ENCODE measurements at places on chromosomes 4 and X. TPM values are rescaled to one million over a fixed set of nuclear protein-coding genes. Genes with fewer than 3 reads are reported as not detected.

Gene FRMPD3
- total RNA-seq, result not detected

Gene MAGEA2B
- total RNA-seq, result not detected

Gene EDA2R
- 3.6 TPM for total RNA-seq

- H3K4me3 ChIP-seq, result no peak overlapping the region
- no peak for DNase-seq
- no peak overlapping the region for H3K27ac ChIP-seq
- no peaks in the 10 kb centered on the region for H3K36me3 ChIP-seq
Observed at GRCh38 chr4:22522206-22522605, 6.3 kb upstream of the ADGRA3 start.

GRCh38 chr4:68451246-68452211 is 4.3 kb downstream of the TMPRSS11E start:
- no peak overlapping the region for H3K4me3 ChIP-seq
- peaks cover 13% of the 10 kb centered on the region for H3K4me1 ChIP-seq
- no peaks in the 10 kb centered on the region for H3K36me3 ChIP-seq
- peaks cover 4% of the 10 kb centered on the region for H3K27me3 ChIP-seq

DNA sequence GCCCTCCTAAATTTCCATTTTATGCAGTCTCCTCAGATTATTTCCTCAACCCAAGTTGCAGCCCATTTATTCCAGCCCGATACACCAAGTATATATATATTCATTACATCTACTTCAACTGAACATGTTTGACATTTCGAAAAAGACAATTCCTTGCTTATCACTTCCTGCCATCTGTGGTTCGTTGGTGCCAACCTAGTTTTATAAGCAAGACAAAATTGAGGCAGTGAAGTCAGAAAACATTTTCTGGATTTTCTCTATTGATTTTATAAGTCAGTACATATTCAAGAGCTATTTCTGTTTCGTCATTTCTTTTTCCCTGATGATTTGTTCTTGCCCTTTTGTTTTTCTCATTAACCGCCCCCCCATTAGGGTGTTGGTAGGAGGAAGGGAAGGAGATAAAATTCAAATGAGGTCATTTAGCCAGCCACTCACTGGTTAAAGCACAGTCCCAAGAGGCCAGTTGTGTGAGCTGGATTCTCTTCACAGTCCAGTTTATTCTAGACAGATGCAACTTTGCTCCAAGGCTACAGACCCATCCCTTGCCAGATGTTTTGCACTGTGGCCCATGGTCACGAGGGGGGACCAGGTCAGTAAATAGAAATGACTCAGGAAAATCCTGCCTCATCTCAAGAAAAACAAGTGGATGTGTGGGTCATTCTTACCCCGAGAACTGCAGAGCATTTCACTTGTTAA is 20.3 kb upstream of the VEGFD start:
- DNase-seq, result no peak
- no peaks in the 10 kb centered on the region for H3K27me3 ChIP-seq
- H3K27ac ChIP-seq, result no peak overlapping the region
- H3K4me3 ChIP-seq, result no peak overlapping the region

DNA sequence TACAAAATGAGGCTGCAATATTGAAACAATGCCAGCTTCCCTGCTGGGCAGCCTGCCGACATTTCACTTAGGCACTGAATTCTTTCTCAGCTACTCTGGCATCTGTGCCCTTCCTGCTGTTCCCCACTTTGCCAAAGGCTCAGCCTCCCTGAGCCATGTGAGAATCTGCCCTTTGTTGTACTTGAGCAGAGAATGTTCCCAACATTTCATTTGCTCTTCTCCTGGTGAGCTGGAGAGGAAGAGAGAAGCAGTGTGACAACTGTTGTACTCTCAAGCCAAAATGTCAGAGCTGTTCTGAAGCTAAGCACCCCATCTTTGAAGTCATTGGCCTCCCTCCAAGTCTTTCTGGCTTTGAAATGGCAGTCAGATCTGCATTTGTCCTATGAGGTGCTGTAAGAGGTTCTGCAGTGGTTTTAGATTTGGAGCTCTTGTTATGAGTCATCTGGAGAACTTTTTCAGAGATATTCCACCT is 32.5 kb downstream of the LANCL3 start:
- no peak for DNase-seq
- H3K4me1 ChIP-seq, result no peaks in the 10 kb centered on the region
- no peaks in the 10 kb centered on the region for H3K36me3 ChIP-seq
- H3K4me3 ChIP-seq, result no peak overlapping the region
- no peak overlapping the region for H3K27ac ChIP-seq

DNA sequence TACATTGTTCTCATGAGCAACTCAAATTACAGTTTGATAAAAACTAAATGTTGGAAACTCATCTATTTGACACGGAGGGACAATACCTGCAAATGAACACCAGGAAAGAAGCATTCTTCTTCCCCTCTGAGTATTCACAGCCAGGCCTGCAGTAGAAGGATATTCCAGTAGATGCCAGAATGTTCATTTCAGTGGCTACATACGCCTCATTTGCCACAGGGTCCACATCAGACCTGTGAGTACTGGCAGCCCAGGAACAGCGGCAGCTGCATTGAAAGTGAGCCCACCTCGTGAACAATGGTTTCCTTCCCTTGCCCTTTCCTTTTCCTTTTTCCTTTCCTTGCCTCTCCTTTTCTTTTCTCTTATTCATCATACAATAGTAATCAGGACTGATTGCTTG is 81.1 kb upstream of the NEIL3 start:
- H3K27ac ChIP-seq, result peak overlapping the region; percentile 3
- no peaks in the 10 kb centered on the region for H3K36me3 ChIP-seq
- H3K4me1 ChIP-seq, result peaks cover 5% of the 10 kb centered on the region
- no peak overlapping the region for H3K4me3 ChIP-seq
- DNase-seq, result no peak

DNA sequence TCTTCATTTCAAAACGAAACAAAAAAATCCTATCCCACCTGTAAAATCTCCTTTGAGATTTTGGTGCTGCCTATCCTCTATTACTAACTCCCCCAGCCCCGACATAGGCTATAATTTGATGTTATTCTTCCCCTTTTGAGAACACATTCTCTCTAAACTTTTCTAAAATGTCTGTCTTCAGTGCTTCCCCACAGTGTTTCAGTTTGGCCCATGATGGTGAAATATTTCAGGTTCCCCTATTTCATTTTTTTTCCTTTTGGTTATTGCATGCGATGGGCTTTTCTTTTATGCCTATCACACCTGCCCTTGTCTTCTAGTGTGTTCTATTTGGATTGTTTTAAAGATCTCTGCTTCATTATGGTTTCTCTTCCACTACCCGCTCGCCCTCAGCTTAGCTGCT is 14.7 kb downstream of the BCORL1 start:
- DNase-seq, result no peak
- no peaks in the 10 kb centered on the region for H3K36me3 ChIP-seq
- H3K27me3 ChIP-seq, result no peaks in the 10 kb centered on the region
- no peak overlapping the region for H3K27ac ChIP-seq

GRCh38 chr4:84050015-84050414 is 449.1 kb downstream of the NKX6-1 start:
- H3K4me3 ChIP-seq, result no peak overlapping the region
- H3K36me3 ChIP-seq, result no peaks in the 10 kb centered on the region
- H3K27me3 ChIP-seq, result no peaks in the 10 kb centered on the region
- no peak for DNase-seq
- H3K27ac ChIP-seq, result no peak overlapping the region

- H3K4me3 ChIP-seq, result peak within 1 kb of the TSS; percentile 86
- peaks cover 36% of the 10 kb centered on the region for H3K4me1 ChIP-seq
- H3K27me3 ChIP-seq, result peaks cover 1% of the 10 kb centered on the region
- peaks cover 16% of the 10 kb centered on the region for H3K36me3 ChIP-seq
Observed at GRCh38 chrX:1336331-1336943, at the start of gene IL3RA. Gene IL3RA (plus strand): TSS chrX:1336785. CDS start chrX:1341766, 4,981 bp downstream.

DNA sequence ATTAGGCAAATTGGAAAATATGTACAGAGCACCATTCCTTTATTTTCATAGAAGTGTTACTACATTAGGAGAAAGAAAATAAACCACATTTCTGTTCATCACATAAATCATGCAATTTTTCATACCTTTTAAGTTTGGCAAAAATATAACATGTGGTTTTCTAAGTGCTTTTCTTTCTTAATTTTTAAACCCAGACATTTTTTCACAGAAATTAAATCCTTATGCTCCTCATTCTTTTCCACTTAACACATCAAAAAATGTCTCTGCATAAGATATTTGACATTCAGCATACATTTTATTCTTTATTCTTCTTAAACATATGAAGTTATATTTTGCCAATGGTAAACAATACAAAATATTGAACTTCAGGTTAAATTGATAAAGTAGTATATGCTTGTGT is 826.6 kb upstream of the SLIT2 start:
- H3K27me3 ChIP-seq, result no peaks in the 10 kb centered on the region
- H3K36me3 ChIP-seq, result no peaks in the 10 kb centered on the region
- no peak overlapping the region for H3K4me3 ChIP-seq
- no peak overlapping the region for H3K27ac ChIP-seq
- DNase-seq, result no peak
- H3K4me1 ChIP-seq, result no peaks in the 10 kb centered on the region

- no peaks in the 10 kb centered on the region for H3K27me3 ChIP-seq
- H3K27ac ChIP-seq, result no peak overlapping the region
Observed at GRCh38 chr4:139773560-139774318, 108.1 kb downstream of the MGST2 start.

GRCh38 chr4:163895378-163896005 is 401.0 kb downstream of the TMA16 start:
- peak overlapping the region; percentile 71 for H3K27ac ChIP-seq
- H3K4me1 ChIP-seq, result peaks cover 16% of the 10 kb centered on the region
- H3K27me3 ChIP-seq, result no peaks in the 10 kb centered on the region
- H3K36me3 ChIP-seq, result no peaks in the 10 kb centered on the region
- peak; percentile 57 for DNase-seq

DNA sequence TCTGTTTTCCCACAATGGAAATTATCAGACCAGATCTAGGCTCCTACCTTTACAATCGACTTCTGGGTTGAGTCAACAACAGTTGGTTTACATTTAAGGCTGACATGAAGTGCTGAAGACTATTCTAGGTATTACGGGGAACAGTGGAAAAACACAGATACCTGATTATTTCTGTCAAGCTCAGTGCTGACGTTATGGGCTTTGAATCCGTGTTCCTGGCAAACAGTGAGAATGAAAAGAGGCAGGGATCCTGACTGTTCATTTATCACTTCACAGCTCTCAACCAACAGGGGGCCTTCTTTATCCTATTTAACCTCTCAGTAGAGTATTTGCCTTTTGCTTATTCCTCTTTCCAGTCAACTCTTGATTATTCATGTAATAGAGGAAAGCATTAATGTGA is 43.1 kb downstream of the TMEM164 start:
- no peak overlapping the region for H3K27ac ChIP-seq
- no peak for DNase-seq
- H3K36me3 ChIP-seq, result peaks cover 3% of the 10 kb centered on the region

DNA sequence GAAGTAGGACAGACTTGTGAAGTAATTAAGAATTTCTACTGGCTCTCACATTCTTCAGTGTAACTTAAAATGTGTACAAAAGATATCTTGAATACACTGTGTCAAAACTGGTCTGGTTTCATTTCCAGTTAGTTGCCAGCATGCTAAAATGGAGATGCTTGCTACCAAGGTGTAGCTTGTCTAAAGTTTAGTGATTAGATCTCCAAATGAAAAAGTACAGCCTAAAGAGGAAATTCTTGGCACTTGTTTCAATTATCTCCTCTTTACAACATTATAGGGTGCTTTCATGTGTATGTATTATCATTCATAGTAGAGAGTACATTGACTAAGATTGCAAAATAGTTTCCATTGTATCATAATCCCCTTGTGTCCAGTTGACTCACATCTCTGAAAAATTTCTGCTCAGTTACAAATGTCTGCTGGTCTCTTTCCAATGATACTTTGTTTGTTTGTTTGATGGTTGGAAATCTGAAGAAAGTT is 97.3 kb upstream of the SPRY1 start:
- no peak overlapping the region for H3K4me3 ChIP-seq
- no peak overlapping the region for H3K27ac ChIP-seq
- H3K27me3 ChIP-seq, result no peaks in the 10 kb centered on the region
- no peak for DNase-seq
- H3K4me1 ChIP-seq, result peaks cover 3% of the 10 kb centered on the region

DNA sequence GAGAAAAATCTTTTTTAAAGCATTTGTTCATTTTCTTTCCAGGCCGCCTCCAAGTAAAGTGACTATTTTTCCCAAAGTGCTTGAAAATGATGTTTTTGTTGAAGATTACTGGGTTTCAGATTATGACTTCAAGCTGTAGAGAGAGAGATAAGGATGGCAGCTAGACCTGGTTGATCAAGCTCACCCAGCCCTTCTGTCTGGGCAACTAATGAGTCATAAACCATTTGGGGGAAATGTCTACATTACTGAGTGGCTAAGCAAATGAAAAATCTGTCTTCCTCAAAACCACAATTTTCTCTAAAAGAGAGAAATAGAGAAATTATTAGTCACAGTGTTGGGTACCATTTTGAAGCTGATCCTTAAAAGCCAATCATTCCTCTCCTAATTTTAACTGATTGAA is 355.4 kb upstream of the CPEB2 start:
- no peaks in the 10 kb centered on the region for H3K36me3 ChIP-seq
- H3K4me3 ChIP-seq, result no peak overlapping the region
- DNase-seq, result no peak
- H3K27me3 ChIP-seq, result no peaks in the 10 kb centered on the region
- no peaks in the 10 kb centered on the region for H3K4me1 ChIP-seq

All from activated CD4-positive, alpha-beta T cell treated with anti-CD3 and anti-CD28 coated beads, Interleukin-2, amount 10 ng/mL, durations not matched to agents 7 days and 5 days (primary cell).